CD4-positive, alpha-beta T cell (primary cell): ENCODE measurements at places on chromosomes 1 and 21.

DNA sequence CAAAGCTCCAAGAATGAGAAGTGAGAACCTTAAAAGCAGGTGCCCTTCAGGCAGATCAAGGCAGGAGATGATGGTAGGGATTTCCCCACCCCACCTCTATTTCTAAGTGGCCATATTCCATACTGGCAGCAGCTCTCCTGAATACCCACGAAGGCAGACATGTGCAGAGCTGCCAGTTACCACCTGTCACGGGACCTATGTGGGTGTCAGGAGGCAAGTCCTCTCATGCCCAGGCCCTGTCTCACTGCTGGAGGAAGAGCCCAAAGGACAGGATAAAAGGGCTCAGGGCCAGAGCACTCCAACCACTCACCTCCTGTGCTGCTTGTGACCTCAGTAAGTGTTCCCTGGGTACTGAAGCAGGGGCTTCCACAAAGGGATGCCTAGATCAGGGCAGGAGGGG lies 721 bp upstream of the LCE1B start:
- DNase-seq: no peak

DNA sequence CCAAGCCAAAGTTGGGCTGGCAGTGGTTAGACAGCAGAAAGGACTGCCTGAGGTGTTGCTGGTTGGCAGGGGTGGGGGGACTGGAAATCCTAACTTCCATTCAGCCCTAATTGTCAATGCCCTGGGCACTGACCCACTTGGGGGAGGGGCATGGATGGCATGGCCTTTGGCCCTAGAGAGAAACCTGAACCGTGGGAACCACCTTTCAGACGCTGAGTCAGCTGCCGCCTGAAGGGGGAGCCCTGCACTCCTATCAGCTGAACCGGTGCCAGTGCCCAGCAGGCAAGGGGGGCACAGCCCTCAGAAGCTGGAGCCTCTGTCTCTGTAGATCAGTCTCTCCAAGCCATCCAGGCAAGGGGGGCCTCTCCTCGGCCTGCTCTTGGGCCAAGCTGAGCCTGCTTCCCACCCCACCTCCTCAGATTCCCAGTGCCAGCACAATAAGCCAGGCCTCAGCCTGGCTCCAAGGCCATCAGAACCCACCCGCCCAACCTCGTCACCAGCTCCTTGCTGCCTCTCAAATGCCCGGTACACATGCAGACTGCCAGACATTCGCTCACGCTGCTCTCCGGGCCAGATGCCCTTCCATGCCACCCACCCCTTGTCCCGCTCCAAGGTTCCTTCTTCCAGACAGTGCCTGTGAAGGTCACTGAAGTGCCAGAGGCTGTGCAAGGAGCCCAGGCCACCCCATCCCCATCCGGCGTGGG lies 11.6 kb downstream of the TINAGL1 start:
- DNase-seq: no peak

GRCh38 chr1:229339520-229339919 lies 3.3 kb downstream of the CCSAP start:
- DNase-seq: no peak

- no peak for DNase-seq
Observed at GRCh38 chr1:211891708-211892107, 61.1 kb upstream of the LPGAT1 start.
